ENCODE measurements at places on chromosomes 11 and 22.

DNA sequence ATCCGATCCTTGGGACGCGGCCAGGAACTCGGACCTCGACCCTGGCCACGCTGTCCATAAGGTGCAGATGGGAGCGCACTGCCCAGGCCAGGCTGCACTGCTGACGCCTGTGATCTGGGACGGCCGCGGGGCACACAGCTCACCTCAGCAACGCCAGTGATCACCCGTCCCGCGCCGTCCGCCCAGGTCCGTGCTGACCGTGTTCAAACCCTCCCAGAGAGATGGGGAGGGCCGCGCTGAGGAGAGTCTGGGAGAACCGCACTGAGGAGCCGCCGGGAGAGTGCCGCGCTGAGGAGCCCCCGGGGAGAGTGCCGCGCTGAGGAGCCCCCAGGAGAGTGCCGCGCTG lies 636 bp downstream of the KCNQ1OT1 start:
- no peak for DNase-seq

GRCh38 chr11:73187854-73188253 lies 30.2 kb upstream of the P2RY2 start:
- DNase-seq, result no peak

DNA sequence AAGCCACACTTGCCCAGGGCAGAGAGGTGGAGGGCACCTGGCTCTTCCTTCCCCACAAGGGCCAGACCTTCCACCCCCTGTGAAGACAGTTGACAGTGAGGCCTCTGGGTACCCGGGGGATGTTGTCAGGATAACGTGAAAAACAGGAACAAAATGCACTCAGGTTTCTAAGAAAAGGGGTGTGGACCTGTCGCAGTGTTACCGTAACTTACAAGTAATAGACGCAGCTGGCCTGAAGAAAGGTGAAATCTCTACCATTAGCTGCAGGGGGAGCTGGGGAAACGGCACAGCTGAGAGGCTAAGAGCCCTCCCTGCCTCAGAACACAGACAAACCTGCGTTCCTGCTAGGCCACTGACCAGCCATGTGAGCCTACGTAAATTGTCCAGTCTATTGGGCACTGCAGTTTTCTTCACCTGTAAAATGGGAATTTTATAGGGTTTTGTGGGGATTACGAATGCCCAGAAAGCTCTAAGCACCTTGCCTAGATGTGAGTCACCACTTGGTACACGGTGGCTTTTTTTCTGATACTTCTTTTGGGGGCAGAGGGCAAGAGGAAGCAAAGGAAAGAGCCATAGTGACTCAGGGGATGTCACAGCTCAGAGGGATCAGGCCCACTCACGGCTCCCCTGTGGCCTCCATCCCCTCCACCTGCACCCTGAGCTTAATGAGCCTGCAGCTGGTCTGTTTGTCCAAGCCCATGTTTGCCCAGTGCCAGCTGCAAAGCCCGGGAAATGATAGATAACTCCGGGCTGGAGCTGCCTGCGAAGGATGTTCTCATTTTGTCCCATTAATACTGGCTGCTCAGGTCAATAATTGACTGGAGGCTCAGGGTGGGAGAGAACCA lies 18.4 kb upstream of the CABP7 start:
- peak; percentile 90 for DNase-seq

GRCh38 chr22:28015676-28016601 lies 96.9 kb upstream of the PITPNB start:
- DNase-seq, result no peak

DNA sequence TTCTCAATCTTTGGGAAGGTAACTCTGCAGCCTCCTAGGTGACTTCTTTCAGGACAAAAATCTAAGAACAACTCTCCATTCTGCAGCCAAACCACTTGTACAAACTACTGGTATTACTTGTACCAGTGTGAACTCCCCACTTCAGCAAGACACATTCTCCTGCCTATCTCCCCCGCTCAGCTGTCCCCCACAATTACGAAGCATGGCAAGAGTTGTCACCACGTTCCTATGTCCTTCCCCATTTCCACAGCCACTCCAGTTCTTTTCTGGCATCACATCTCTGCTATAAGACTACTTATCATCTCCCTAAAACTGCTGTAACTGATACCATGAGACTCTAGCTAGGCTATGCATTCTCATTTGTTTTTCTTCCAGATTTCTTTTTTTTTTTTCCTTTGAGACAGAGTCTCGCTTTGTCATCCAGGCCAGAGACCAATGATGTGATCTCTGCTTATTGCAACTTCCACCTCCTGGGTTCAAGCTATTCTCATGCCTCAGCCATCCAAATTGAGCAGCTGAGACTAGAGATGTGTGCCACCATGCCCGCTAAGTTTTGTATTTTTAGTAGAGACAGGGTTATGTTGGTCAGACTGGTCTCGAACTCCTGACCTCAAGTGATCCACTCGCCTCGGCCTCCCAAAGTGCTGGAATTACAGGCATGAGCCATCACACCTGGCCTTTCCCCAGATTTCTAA lies 71.9 kb upstream of the CDON start:
- no peak for DNase-seq

GRCh38 chr11:62918531-62918930 lies 2.6 kb downstream of the CHRM1 start:
- DNase-seq, result no peak

- no peak for DNase-seq
Observed at GRCh38 chr22:48177631-48178030, 1415.2 kb downstream of the TBC1D22A start.

DNA sequence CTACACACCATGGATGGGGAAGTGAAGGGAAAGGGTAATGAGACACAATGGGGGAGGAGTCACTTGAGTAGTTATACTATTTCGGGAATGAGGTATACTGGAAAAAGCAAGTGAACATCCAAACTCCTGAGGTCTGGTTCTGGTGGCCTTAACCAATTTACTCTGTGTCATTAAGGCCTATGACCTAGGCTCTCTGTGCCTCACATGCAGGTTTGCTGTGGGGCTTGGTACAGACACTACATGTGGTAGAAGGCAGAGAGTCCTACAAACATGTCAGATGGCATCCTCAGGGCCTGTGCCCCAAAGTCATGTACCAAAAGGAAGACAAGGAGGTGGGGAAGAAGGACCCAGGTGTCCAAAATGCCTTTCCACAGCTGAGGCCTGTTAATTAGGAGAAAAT lies 98.9 kb downstream of the TRIM29 start:
- DNase-seq, result no peak

DNA sequence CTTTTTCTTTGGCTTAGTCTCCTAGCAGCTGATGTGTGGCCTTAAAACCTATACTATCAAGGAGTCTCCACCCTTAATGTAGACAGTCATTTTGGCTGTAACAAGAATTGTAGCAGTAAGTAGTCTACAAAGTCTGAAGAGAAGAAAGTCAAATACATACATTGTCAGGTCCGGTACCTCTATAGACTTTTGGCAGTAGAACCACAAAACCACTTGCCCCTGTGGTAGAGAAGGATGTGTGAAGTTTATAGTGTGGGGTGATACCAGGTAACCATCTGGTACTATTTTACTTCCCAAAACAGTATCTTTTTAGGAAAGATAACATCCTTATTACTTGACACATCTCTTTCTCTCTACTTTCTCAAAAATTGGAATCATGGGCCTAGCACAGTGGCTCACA lies 15.1 kb downstream of the ATG13 start:
- no peak for DNase-seq

DNA sequence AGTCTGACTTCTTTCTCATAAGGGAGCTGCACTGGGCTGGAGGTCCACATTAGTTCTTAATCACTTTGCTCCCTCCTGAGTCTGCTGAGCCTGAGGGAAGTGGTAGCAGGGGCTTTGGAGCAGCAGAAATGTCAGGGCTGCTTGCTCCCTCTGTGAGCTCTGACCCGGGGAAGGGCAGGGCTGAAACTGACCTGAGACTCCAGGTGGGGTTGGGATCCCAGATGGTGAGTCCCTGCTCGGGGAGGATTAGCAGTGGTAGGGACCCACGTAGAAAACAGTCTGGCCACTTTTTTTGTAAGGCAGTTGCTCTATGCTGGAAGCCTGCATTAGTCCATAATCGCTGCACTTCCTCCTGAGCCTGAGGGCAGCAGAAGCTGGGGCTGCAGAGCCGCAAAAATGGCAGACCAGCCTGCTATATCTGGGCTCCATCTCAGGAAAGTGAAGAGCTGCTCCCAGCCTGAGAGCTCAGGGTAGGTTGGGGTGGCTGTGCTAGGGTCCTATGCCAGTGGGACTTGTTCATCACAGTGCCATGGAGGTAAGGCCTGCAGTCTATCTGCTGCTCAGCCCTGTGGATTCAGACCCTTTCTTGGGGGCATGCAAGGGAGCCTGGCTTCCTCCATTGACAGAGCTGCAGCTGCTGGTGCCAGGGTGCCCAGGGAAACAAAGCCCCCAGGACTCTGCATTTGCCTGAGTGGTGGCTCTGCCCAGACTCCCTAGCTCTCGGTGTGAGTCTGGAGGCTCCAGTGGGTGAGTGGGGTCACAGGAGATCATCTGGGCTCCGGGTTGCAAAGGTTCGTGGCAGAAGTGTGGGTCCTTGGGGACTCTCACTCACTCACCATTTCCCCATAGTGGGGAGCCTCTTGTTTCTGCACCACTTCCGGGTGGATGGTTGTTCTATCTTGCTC lies 854.3 kb downstream of the LUZP2 start:
- DNase-seq, result no peak

- no peak for DNase-seq
Observed at GRCh38 chr11:119512369-119512768, 89.4 kb upstream of the THY1 start.

- peak; percentile 77 for DNase-seq
Observed at GRCh38 chr11:111540114-111540936, at the start of gene LAYN. LAYN (plus strand) TSS chr11:111540720; CDS start chr11:111540844, 124 bp downstream.

GRCh38 chr11:111447112-111447471 lies 65.1 kb downstream of the BTG4 start:
- no peak for DNase-seq

DNA sequence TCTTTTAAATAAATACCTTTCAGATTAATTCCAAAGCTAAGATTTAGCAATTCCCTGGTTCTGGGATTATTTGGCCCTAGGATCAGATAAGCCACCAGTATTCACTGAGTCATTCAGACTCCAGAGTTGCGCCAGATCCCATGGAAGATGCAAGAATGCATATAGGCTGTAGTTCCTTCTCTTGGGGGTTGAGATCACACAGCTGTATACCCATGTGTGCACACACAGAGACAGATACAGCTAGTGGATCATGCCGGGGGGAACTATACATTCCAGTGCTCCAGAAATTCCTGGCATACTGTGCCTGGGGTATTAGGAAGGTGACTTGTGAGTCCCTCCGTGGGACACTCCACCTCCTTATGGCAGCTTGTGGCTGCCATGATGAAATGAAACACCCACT lies 75.4 kb downstream of the ZBTB16 start:
- DNase-seq, result no peak

DNA sequence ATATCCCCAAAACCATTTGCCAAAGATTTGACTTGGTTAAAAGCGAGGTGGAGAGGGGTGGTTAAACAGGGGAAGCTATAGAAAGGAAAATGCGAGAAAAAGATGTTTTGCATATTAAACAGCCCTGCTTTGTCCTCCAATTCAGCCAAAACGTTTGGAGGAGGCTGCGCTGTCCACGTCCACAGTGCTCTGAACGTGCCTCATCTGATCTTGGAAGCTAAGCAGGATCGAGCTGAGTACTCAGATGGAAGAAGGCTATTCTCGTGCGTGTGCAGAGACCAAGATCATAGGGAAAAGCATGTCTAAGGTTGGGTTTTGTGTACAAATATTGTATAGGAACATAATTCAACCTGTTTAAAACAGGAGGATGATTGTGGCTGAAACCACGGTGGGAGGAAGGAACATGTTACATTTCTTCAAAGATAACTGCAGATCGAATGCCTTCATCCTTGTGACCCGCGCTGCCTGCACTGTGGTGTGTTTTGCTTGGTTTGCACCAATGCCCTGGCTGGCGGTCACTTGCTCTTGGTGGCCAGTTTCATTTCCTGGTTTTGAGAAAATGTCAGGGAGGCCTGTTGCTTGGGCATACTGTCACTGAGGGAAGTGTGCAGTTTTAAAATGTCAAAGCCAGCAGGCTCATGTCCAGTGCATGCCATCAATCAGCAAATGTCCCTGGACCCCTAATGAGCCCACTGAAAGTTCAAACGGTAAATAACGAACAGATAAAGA lies 40.4 kb downstream of the FLI1 start:
- no peak for DNase-seq

DNA sequence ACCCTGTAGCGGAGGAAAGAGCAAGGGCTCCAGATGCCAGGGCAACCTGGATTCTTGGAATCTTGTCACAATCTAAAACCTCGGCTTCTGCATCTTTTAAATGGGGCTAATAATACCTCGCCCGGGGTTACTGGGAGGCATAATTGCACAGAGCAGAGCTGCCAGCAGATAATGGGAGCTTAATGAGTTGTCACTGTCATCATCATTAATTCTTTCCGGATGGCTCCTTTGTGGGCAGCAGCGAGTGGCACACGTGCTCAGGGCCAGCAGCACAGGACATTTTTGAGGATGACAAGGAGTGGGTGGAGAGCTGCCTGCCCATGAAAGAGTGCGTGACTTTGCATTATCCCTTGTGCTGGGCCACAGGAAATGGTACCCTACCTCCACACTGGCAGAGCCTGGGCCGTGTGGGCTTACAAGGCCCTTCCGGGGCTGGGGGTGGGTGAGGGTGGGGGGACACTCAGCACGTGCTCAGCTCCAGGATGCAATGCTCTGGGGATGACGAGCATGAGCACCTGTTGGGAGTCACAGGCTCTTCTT lies 5.7 kb downstream of the PDGFB start:
- DNase-seq, result no peak

DNA sequence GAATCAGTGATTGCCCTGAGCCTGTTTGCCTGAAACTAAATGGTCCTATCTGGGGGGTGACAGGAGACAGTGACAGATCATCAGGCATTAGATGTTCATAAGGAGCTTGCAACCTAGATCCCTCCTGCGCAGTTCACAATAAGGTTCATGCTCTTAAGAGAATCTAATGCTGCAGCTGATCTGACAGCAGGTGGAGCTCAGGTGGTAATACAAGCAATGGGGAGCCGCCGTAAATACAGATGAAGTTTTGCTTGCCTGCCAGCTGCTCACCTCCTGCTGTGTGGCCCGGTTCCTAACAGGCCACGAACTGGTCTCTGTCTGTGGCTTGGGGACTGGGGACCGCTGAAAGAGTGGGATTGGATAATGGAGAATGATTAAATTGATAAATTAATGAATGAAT lies 14.0 kb downstream of the NOX4 start:
- peak; percentile 1 for DNase-seq

DNA sequence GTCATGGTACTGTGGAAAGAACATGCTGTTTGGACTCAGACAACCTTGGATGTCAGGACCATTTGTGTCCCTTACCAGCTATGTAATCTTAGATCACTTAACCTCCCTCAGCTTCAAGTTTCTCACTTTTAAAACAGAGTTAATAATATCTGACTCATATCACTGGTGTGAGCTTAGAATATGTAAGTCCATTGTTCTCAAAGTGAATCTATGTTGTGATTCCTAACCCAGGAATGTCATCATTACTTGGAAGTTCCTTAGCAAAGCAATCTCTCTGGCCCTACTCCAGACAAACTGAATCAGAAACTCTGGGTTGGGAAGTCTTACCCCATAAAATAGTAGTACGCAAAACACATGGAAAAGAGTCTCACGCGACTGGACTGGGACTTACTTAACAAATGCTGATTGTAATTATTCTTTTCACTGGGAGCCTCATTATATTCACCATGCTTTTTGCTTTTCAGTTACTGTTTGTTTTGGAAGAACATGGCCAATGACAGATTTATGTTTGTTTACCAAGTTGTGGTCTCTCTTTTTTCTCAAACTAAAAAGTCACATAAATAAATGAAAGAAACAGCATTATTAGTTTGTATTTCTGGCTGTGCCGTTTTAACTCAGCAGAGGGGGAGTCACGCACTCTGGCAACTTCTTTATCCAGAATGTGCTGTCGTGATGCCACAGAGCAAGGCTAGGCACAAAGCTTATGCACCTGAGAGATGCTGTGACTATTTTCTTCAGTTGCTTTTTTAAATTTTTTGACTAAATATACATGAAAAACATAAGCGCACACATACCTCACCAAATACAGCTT lies 217.7 kb upstream of the CTSC start:
- DNase-seq, result no peak
